WTC11 (cell line): ENCODE measurements at places on chromosomes 3 and 15.
A peak's percentile ranks its signal among the peaks of the same experiment; 100 is the strongest.

DNA sequence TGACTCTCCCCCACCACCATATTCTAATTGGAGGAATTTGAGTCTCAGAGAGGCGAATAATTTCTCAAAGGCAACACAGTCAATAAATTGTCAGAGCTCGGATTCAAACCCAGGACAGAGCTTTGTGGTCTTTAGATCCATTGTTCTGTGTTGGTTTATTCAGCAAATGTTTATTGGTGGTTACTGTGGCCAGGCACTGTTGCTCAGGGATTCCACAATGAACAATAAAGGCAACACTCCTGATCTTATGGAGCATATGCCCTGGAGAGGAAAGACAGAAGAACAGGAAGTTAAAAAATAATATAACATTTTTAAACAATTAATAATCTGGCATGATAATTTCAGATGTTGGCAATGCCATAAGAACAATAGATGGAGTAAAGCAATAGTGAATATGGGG lies 291.7 kb upstream of the NR2E3 start:
- DNase-seq, result no peak

DNA sequence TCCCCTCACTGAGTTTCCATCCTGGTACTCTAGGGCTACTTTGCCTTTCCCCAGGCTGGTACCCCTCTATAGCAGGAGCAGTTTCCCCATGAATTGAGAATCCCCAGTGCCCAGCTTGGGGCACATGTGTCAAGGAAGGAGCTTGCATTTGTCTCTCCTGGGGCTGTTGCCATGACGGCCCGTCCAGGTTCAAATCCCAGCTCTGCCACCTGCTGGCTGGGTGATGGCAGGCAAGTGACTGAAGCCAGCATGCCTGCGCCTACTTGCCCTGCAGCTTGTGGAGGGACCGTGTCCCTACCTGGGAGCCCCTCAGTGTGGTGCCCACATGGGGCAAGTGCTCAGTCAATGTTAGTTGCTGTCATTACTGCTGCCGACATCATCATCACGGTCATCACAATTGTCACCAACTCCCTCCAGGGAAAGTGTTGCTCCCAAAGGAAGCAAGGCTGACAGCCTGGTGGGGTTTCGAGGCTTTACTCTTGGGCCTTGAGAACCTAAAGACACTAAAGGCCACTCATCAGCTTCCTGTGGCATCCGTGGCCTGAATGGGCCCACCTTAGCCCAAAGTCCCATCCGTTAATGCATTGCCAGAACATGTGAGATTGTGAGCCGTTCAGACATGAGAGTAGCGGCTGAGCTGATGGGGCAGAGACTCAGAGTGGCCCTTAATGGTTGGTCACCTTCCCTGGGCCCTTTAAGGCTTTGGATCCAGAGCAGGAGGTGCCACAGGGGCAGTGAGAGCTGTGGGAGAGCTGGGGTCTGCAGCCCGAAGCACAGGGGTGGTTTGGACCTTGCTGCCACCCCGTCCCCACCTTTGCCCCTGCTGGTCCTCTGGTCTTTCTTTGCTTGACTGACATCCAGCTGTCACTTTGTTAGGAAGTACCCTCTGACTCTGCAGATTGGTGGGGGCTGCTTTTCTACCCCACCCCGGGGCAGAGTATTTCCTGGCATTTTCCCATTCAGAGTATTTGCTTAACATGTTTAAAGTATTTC lies 144.4 kb downstream of the DNAJB8 start:
- DNase-seq, result peak; percentile 78

DNA sequence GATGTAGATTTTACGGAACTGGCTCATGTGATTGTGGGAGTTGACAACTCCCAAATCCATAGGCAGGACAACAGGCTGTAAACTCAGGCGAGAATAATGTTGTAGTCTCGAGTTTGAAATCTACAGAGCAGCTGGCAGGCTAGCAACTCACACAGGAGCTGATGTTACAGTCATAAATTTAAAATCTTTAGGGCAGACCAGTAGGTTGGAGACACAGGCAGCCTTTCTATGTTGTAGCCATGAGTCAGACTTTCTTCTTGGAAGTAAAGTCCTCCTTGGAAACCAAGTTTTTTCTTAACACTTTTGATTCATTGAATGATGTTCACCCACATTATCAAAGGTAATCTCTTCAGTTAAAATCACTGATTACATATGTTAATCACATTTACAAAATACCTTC lies 89.1 kb upstream of the ALCAM start:
- DNase-seq, result no peak

GRCh38 chr15:38153781-38154180 lies 98.9 kb upstream of the SPRED1 start:
- DNase-seq, result no peak

DNA sequence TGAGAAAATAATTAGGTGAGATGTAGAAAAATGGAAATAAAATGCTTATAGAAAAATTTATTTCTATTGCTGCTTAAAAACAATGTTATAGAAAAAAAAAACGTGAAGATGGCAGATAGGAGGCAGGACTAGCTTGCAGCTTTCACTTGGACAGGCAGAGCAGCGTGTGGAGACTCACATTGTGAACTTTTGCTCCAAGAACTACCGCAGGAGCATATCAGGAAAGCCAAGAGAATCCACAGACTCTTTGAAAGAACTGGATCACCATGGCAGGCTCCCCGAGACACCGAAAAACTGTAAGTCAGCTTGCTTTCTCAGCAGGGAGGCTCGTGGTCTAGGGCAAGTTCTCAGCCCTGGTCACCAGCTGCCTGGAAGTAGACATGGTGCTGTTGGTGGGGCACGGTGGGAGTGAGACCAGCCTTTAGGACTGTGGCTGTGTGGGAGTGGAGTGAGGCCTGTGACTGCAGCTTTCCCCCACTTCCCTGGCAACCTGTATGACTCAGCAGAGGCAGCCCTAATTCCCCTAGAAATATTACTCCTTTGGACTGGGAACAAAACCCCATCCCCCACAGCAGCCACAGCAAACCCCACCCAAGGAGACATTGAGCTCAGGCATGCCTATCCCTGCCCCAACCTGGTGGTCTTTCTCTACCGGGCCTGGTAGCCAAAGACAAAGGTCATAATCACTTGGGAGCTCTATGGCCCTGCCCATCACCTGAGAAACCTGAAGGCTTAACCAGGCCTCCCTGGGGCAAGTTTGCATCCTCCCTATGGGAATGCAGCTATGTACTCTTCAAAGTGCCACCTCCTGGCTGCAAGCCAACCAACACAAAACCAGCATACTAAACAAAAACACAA lies 22.8 kb downstream of the STRIT1 start:
- peak; percentile 15 for DNase-seq

DNA sequence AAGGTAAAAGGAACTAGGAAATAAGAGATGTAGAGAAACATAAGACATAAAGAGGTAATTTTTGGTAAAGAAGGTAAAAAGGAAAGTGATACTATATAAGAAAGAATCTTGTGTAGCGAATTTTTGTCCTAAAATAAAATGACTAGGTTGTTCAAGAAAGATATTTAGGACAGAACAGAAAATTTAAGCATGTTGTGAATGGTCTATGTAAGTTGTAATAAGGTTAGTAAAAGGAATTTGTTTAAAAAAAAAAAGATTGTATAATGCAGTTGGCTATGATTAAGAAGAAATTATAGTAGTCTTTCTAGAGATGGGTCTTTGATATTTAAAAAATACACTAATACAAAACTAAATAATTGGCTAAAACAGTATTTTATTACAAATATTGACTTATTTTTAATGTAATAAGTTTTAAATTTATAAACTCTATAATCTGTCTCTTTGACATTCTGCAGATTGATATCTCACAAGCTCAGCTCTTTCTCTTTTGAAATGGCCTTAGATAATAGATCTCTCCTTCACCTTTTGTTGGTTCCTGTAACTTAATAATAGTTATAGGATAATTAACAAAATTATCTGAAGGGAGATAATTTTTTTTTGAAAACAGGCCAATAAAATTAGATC lies 3.7 kb upstream of the SLC41A3 start:
- DNase-seq, result no peak

- peak; percentile 24 for DNase-seq
These were observed 82.7 kb downstream of the ABHD5 start for GRCh38 chr3:43773273-43774094.

DNA sequence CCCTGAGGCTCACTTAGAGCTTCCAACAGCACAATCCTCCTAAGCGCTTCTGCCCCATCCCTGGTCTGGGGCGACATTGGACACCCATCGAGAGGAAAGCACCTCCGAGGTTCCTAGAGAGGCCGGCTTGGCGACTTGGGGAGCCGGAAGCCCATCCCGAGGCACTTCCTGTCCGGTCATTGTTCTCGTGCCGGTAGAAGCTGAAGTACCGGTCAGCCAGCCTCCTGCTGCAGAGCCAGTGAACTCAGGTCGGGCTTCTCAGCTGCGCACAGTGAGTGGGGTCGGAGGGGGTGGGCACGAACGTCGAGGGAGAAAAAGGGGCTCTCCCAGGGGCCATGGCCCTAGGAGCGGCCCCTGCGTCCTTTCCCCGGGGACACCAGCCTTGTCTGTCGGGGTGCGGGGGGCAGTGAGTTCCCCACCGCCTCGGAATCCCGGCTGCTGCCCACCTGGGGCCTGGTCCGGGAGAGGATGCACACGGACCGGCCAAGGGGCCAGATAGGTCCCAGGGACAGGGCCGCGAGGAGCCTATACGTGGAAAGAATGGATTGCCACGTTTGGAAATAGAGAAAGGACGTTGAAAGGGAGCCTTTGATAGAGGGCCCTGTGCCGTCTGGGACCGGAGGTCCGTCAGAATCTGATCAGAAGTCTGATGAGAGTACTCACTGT lies at the start of gene ZNF35:
Gene ZNF35 (plus strand): TSS at position 169 of the 666 bp plus-strand sequence. CDS start 2,336 bp downstream, outside the sequence.
- DNase-seq, result peak; percentile 88

- DNase-seq, result no peak
These were observed 316.1 kb downstream of the TLE3 start for GRCh38 chr15:69781411-69782125.

DNA sequence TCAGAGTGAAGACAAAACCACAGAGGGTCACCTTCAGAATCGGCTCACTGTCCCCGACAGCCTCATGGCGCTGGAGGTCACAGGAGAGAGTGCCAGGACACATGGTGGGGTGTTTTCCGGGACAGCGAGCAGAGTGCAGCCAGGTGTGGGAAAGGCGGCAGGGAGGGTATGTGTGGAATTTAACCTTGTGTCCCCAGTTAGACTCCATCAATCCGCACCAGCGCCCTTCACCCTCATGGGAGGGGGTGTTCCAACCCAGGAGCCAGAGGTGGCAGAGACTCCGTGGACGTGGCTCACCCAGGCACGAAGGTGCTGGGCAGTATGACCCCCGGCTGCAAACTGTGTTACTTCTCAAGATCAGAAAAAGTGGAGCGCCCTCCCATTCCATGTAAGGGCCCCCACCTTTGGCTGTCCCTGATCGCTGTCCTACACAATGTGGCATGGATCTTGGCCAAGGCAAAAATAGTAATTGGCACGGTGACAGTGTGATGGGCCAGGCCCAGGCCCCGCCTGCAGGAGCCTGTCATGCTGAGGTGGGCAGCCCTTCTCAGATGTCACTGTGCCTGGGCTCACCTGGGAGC lies 190.3 kb downstream of the XXYLT1 start:
- DNase-seq, result no peak

GRCh38 chr3:184884359-184885017 lies 72.5 kb downstream of the VPS8 start:
- no peak for DNase-seq

DNA sequence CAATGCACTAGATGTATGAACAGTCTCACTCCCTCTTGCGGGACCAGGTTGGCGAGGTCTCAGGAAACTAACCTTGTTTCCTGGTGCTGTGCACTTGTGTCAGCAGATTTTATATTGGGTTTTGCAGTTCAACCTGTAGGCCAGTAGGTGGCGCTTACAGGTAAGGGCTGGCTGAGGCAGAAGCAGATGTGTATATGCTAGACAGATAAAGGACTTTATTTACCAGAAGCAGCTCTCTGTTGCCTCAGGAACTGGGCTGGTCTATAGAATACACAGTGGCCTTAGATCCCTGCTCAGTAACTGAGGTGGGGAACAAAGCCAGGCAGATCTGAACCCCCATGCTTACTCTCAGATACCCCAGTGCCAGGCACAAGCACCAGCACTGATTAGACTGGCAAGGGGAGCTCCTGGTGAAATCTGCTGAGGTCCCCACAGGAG lies 296.8 kb downstream of the DOCK3 start:
- DNase-seq, result peak; percentile 48

DNA sequence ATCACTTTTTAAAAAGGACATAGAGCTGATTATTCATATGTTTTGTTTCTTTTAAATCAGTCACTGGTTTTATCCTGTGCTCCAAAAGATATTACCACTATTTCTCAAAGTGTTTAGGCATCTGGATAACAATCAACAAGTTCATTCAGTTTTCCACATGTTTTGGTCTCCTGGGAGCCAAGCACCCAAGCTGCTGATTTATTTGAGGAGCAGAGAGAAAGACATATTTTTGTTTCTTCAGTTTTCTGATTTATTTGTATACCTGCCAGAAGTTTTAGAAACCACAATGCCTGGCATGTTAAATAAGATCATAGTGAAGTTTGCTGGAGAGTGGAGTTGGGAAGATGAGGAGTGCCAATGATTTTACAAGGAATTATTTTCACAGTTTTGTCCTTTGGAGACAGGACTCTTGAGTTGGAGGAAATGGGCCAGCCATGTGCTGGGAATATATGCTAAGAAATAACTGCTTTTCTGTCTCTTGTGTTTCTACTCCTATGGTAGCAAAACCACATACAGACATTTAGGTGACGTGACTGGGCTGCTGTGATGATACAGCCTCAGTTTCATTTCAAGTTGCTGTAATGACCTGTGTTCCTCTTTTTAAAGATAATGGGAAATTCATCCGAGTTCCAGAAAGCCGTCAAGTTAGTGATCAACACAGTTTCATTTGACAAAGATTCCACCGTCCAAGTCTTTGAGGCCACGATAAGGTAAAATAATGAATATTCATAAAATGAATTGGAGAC lies 11.7 kb downstream of the EDEM1 start:
- no peak for DNase-seq

DNA sequence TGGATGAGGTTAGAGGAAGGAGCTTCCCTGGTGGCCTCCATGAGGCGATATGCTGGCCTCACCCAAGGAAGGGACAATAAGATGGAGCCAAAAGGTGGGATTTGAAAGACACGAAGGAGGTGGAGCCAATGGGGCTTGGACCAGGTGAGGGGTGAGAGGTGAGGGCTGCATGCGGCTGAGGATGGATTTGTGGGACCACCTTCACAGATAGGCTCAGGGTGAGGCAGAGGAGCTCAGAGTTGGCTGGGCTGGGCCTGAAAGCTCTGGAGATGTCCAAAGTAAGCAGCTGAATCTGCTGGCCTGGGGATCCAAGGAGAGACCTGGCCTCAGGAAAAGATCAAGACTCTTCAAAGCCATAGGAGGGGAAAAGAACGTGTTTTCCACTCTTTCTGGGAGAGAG lies 49.8 kb downstream of the EXOG start:
- DNase-seq, result no peak

GRCh38 chr15:85755942-85756341 lies 38.8 kb downstream of the KLHL25 start:
- no peak for DNase-seq

DNA sequence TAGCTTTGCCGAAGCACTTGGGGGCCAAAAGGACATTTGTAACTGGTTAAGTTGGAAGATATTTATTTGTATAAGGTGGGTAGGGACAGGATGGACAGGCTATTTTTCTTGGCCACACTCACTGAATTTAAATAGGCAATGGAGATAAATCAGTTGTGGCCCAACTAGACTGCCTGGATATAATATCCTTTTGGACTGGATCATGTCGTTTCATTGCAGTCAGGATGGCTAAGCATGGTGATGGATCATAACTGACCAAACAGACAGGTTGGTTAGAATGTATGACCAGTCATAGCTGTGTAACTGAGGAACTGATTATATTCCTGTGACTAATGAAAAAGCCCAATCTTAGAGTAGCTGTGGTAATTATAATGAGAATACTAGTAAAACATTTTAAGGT lies 284.0 kb downstream of the LPP start:
- DNase-seq, result no peak

GRCh38 chr3:154209499-154209898 lies 88.3 kb downstream of the ARHGEF26 start:
- no peak for DNase-seq

GRCh38 chr15:51335087-51335486 lies 3.3 kb downstream of the CYP19A1 start:
- no peak for DNase-seq
